ENCODE measurements at places on chromosomes 6 and 20.

DNA sequence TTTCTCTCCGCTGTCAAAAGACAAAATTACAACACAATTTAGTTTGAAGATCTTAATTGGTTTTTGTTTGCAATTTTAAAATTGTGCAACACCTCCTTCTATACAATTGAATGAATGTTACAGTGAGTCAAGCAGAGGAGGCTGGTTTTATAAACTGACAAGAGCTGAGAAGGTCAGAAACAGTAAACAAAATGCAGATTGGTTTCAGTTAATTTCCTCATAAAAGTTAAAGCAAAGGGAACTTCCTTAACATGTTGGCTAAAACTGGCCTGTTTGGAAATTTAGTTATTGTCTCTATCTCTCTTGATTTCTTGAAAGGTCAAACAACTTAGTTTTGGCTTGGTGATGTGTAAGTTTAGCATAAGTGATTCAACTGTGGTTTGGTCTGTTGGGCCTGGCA is 22.2 kb downstream of the KHDC1L start:
- DNase-seq = no peak

DNA sequence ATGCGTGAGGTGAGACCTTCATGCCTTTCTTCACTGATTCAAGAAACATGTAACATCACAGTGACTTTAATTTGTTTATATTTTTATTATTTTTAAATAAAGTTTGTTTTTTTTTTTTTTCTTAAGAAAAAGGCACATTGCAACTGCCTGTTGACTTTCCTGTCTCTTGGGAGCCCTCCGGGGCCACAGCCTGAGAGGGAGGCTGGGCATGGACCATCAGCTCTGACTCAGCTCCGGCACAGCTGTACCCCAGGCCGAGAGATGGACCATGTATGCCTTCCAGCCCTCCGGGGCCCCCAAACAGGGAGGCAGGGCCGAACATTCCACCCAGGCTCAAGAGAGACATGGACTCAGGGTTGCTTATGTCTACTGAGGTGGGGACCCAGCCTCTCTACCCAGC is 99.9 kb downstream of the NFATC2 start:
- DNase-seq = no peak

- no peak for DNase-seq
Observed at GRCh38 chr6:167828325-167828956, 1.7 kb downstream of the AFDN start.

DNA sequence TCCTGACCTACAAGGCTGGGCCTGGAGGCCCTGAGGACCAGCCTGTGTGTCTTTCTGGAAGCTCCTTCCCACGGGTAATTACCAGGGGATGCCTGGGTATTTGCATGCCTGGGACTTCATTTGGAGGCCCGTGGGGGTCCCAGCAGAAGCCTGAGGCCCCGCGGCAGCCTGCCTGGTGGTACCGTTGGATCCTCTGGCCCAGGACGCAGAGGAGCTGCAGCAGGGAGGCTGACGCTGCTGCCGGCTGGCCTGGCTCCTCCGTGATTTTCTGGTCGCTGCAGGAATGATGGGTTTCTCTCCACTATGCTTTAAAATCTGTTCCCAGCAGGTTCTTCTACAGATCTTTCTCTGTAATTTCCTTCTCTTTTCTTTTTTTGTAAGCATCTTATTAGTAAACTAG is 6.5 kb downstream of the CABLES2 start:
- DNase-seq = no peak

DNA sequence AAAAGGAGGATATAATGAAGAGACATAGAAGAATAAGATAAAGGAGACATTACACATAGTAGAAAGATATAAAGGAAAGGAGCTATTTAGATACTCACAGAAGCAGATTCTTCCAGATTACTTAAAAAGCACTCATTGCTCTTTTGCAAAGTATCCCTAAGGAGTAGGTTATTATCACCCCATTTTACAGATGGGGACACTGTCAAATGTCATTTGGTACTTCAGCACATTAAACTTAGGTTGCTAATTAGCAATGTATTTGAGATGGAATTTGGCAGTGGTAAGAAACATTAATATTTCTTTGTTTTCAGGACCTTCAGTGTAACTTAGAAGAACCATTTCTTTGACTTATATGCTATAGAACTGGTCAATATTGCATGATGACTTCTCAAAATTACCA is 11.9 kb upstream of the HIVEP1 start:
- DNase-seq = no peak

- DNase-seq = no peak
Observed at GRCh38 chr6:47064274-47064673, 22.1 kb upstream of the ADGRF1 start.

DNA sequence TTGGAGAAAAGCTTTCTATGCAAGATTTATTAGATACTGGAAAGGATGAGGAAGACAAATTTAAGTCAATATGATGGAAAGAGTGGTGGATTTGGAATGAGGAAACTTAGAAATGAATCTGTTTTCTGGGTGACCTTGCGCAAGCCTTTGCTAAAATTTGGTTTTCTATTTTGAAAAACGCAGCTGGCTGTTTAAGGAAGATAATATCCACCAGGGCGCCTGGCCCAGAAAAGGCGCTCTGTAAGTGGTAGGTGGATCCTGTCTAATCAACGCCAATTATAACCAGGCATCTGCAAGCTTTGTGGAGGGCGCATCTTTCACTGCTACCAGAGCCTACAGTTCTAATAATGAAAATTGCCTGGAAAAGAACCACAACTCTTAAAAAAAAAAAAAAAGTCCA is 398 bp upstream of the SPATS1 start:
- no peak for DNase-seq

GRCh38 chr20:48180024-48180423 is 394.7 kb upstream of the SULF2 start:
- no peak for DNase-seq

All from vagina (tissue), 2 donors.